NCI-H524 treated with DMSO at 0.1 percent for 48 hours (cell line): ENCODE measurements at places on chromosomes 11 and 22.
A peak's percentile ranks its signal among the peaks of the same experiment; 100 is the strongest.

DNA sequence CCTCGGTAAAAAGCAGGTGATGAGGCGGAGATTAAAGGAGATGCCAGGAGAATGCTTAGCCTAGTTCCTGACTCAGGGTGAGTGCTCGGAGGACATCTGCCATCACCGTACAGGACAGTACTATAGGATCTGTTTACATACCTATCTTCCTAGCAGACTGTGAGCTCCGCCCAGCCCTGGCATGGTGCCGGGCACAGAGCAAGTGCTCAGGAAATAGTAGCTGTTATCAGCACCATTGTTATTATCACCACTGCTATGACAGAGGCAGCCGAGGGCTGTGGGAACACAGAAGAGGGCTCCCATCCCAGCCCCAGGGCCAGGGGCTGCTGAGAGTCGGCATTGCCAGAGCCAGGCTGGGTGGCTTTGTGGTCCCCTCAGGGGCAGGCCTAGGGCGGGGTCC is 642 bp upstream of the SEPTIN3 start:
- DNase-seq: no peak

- DNase-seq: peak; percentile 49
Measured at GRCh38 chr22:37633625-37634416, 5.6 kb upstream of the SH3BP1 start.

DNA sequence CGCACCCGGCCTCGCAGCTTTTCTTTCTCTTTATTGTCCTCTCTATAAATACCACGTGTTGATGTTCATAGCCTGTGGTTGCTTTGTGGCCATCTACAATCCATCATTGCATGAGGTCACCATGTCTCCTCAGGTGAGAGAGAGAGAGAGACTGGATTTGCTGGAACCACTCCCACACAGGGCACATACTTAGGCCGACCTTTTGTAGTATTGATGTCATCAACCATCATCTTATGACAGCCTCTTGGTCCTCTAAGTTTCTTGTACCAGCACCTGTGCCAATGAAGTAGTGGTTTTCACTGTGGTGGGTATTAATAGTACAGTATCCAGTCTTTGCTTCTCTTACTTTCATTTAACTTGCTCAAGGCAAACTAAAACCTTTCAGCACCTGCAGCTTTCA is 22.8 kb upstream of the P2RY6 start:
- DNase-seq: no peak

GRCh38 chr11:120066738-120067437 is 71.0 kb downstream of the TRIM29 start:
- DNase-seq: no peak

- DNase-seq: no peak
Measured at GRCh38 chr11:130456286-130456685, 7.8 kb downstream of the ADAMTS15 start.

DNA sequence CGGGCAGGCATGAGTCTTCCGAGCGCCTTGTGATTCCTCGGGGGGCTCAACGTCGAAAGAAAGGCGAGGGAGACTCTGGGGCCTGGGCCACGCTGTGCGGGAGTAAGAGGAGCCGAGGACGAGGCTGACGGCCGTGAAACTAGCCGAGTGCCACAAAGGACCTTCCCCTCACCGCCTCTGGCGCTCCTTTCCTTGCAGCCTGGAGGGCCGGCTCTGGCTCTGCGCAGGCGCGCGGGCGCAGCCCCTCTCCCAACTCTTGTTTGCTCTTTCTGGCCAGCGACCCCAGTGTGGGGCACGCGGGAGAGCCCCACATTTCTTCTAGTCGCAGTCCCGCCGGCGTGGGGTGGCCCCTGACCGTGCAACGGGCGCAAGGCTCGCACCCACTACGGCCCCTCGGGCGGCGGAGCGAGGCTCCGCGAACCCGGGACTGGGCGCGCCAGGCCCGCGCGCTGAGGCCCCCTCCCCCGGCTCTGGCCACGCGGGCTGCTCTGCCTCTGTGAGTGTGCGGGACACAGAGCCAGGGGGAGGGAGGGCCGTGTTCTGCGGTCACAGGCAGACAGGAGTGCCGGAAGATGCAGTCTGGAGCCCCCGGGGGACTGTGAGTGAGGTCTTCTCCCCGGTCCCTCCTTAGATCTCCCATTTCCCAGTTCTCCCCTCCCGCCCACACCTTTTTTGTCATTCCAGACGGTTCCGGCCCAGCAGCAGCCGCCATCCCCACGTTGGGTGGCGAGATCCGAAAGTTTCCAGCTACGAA is 1.0 kb upstream of the TOB2 start:
- no peak for DNase-seq

- DNase-seq: no peak
Measured at GRCh38 chr11:34143048-34143447, 37.6 kb downstream of the NAT10 start.

DNA sequence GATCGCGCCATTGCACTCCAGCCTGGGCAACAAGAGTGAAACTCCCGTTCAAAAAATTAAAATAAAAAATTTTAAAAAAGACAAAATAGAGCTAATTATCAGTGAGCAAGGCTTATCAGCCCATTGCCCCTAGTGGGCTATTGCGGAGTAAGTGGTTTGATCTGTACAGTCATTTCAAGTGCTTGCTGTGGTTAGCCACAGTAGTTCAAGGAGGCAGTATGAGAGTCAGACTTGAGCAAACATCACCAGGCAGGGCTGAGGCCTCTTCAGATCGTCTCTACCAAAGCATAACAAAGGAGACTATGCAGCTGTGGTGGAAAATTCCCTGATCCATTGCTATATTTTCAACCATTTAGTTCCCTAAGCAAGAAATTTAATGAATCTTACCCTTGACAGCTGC is 4.3 kb upstream of the SBF2 start:
- DNase-seq: no peak

- DNase-seq: no peak
Measured at GRCh38 chr11:12433121-12433520, 55.8 kb downstream of the PARVA start.

- no peak for DNase-seq
Measured at GRCh38 chr22:42336527-42337227, 66.2 kb upstream of the TCF20 start.

DNA sequence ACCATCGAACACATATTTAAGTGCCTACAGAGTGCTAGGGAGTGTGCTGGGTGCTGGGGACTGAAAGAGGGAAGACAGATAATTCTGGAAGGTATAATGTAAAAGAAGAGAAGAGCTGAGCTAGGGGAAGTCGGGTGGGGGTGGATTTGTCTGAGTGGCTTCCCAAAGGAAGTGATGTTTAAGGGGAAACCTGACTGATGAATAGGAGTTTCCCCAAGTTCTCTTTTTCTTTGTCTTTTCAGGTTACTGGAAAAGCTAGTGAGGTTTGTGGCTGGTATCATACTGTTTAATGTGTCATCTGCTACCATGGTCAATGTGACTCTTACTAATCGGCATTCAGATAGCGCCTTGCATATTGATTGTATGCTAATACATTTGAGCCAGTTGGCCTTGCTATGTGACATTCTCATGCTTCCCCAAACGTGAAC is 151.6 kb upstream of the MTMR2 start:
- DNase-seq: no peak

GRCh38 chr11:22387126-22387525 is 48.9 kb downstream of the SLC17A6 start:
- DNase-seq: no peak

GRCh38 chr11:80632691-80633090 is 1191.9 kb upstream of the TENM4 start:
- no peak for DNase-seq

DNA sequence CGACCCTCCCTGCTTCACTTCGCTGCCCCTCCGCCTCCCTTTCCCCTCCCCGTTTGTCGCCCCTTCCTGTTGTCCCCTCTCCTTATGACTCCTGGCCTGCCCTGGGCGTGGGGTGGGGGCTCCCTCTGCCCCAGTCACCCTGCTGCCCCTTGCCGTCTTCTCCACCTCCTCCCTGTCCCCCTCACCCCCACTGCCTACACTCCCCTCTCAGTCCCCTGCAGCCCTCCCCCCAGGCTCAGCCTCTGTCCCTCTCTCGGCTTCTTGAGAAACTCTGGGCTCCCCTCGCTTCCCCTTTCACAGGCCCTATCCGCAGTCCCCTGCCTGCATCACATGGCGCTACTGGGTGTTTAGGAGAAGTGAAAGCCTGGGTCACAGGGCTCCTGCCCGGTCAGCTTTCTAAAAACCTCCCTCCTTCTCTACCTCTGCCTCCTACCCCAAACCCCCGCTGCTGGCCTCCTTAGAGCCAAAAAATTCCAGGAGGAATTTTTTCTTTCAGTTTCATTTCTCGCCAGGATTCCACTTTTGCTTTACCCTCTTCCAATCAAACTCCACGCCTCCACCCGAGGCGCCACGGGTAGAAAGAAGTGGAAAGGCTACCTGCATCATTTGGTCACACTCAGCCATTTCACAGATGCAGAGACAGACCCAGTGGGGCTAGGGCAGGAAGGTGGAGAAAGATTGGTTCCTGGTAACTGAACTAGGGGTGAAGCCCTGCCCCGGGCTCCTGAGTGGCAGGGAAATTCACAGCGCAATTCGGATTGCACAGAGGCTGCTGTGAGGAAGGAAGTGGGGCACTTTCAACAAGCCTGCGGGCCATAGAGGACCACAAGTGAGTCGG is at the start of gene SLC15A3:
TSS of gene SLC15A3 (minus strand) at position 273 of the 838 bp plus-strand sequence. CDS start 625 bp downstream, outside the sequence.
- DNase-seq: no peak

GRCh38 chr11:11589437-11589836 is 32.4 kb downstream of the GALNT18 start:
- no peak for DNase-seq

- DNase-seq: no peak
Measured at GRCh38 chr11:14240221-14240620, 118.8 kb downstream of the RRAS2 start.

- DNase-seq: no peak
Measured at GRCh38 chr22:39012533-39013511, 1.2 kb upstream of the APOBEC3C start.

DNA sequence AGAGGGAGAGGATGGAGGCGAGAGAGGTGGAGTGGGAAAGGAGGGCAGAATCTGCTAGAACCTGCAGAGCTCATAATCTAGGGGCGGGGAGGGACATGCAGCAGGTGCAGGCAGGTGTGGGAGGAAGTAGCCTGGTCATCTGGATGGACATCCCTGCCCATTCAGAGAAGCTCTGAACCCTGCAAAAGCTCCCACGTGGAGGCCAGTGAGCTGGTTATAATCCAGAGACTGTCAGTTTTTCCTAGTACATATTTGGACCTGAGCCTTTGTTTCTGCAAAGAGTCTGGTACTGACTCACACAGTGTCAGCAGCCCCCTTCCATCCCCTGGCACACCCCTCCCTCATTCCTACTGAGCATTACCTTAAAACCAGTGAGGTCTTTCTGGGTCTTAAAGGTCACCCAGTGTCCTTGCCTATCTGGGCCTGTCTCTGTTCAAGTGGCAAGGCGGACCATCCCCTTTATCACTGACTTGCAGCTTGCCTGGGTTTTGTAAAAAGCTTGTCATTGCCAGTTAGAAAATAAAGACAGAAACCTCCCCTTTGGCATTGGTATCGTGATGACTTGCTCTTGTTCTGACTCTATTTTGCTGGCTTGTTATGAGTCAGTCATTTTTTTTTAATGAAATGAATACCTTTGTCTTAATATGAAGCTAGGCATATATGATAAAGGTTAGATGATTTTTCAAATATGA is 26.1 kb downstream of the PTPRJ start:
- no peak for DNase-seq

DNA sequence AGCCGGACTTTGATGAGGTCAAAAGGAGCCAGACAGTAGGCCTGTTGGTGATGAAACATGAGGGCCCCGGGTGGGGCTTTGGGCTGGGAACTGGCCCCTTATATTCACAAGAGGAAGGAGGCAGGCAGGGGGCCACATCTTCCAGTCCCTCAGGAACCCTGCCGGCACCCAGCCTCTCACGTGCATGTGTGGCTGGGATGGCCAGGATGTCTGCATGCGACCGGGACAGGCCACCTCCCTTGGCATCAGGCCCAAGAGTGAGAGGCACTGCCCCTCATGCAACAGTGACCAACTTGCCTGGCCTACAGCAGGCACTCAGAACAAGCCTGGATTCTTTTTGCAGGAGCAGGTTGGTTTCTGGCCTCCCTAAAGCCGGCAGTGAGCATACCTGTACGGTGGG is 5.4 kb downstream of the SLC25A45 start:
- DNase-seq: no peak
